Progenitor cell of endocrine pancreas (in vitro differentiated cells): ENCODE measurements at places on chromosomes 5 and 9.
A peak's percentile ranks its signal among the peaks of the same experiment; 100 is the strongest.

DNA sequence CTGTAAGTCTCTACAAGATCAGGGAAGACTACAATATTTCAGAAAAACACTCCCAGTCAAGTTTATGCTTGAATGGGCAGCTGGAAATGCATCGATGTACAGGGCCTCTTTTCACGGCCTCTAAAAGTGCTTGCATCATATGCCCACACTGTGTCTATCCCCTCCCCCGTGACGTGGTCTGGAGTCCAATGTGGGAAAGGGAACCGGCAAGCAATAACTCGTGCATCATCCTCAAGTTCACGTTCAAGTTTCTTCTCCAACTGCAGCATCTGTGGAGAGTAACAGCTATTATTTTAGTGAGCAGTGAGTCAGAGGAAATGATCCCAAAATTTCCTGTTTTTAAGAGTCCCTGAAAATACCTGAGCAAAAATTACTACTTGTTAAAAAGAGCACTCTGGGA lies 22.3 kb downstream of the ATPSCKMT start:
- DNase-seq: no peak
- H3K27me3 ChIP-seq: no peaks in the 10 kb centered on the region
- no peak overlapping the region for H3K4me3 ChIP-seq
- H3K36me3 ChIP-seq: peaks cover 22% of the 10 kb centered on the region

DNA sequence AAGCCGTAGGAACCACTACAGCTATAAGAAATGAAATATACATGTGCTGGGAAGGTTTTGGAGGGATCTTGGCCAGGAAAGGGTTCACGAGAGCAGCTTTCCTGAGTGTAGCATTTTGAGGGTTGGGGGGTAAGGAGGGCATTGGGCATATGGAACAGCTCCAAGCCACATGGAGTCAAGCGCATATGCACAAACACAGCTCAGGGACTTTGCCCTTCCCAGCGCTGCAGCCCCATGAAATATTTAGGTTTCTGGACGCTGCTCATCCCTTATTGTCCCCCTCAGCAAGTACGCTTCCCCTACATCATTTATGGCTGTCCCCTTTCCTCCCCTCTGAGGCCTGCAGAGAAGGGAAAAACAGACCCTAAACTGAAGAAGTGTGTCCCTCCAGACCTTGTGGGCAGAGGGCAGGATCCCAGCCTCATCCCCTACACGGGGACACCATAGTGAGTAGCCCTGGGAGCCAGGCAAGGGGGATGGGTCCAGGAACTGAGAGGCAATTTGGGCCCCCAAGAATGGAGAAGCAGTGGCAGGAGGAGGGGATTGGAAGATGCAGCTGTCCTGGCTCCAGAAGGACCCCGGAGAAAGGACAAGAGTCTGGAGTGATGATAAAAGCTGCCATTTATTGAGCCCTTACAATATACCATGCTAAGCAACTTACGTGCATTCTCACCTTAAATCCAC lies 33.7 kb downstream of the PCDH1 start:
- no peaks in the 10 kb centered on the region for H3K36me3 ChIP-seq
- DNase-seq: no peak
- no peak overlapping the region for H3K4me3 ChIP-seq
- H3K4me1 ChIP-seq: peaks cover 23% of the 10 kb centered on the region
- no peak overlapping the region for H3K27ac ChIP-seq

DNA sequence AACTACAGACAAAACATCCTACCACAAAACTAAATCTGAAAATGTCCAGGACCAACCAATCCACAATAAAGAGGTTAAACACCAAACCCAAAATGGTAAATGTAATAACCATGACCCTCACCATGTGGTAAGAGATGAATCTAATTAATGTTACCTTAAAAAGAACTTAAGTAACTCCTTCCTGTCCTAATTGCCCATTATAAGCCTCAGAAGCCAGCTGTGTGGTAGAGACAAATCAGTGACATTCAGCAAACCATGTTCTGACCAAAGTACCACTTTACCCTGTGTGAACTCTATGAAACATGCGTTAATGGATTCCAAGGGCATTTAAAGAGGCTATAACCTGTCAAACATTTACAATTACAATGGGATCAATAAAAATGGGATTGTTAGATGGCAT lies 25.0 kb downstream of the LPAR1 start:
- H3K27me3 ChIP-seq: peaks cover 8% of the 10 kb centered on the region
- no peak overlapping the region for H3K27ac ChIP-seq
- no peak for DNase-seq
- no peak overlapping the region for H3K4me3 ChIP-seq

DNA sequence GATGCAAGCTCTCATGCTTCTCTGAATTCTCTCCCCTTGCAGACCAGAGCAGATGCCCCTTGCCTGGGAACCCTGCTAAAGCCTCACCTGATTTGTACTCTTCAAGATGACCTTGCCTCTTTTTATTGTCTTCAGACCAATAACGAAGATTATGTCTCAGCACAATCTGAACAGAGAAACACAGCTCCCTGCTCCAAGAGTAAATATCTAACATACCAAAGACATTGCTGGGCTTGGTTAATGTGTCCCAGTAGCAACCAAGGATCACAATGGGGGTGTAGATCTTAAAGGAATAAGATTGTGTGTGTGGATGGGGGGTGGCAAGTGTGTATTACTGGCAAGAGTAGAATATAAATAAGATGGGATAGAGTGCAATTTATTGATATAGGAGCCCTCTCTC lies 67.6 kb upstream of the LHFPL2 start:
- H3K27ac ChIP-seq: no peak overlapping the region
- no peaks in the 10 kb centered on the region for H3K36me3 ChIP-seq
- DNase-seq: no peak
- H3K4me1 ChIP-seq: peaks cover 8% of the 10 kb centered on the region
- no peak overlapping the region for H3K4me3 ChIP-seq

DNA sequence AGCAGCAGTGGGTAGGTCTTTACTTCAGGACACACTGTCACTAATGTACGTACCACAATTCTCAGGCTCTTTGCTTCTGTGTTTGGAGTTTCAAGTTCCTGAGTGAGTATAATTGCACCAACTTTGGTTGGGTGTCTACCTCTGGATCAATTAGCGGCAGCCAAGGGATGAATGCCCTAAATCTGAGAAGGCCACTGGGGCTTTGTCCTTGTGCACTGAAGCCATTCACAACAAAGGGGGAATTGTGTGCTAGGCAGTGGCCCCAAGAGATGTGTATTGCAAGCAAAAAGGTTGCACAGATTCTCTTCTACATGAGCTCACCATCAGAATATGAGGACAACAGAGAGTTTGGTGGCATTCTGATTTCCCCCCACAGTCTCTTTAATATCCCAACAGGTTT lies 3.9 kb upstream of the PHF24 start:
- H3K36me3 ChIP-seq: no peaks in the 10 kb centered on the region
- no peak for DNase-seq
- no peak overlapping the region for H3K4me3 ChIP-seq
- peaks cover 28% of the 10 kb centered on the region for H3K27me3 ChIP-seq

GRCh38 chr5:125005266-125005665 lies 258.8 kb upstream of the ZNF608 start:
- H3K4me1 ChIP-seq: peaks cover 21% of the 10 kb centered on the region

- peaks cover under 1% of the 10 kb centered on the region for H3K36me3 ChIP-seq
- H3K4me3 ChIP-seq: no peak overlapping the region
- H3K27ac ChIP-seq: peak overlapping the region; percentile 3
- H3K27me3 ChIP-seq: no peaks in the 10 kb centered on the region
These were observed 64.7 kb downstream of the UBE2R2 start for GRCh38 chr9:33881635-33882034.

DNA sequence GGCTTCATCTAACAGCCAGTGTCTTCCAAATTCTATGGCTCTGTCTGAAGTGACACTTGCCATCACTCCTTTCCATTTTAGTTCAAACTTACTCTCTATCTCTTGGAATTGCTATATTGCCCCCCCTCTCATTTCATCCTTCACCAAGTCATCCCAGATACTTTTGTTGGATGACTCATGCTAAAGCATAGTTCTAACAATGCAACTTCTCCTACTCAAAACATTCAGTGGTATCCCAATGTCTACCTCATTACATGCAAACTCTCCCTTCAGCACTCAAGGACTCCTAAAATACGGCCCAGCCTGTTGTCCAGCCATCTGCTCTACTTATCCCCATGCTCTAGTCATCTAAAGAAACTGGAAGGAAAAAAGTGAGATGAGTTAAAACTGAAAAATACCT lies 171.6 kb downstream of the RASEF start:
- no peak overlapping the region for H3K4me3 ChIP-seq
- peaks cover 1% of the 10 kb centered on the region for H3K27me3 ChIP-seq
- H3K4me1 ChIP-seq: peaks cover 14% of the 10 kb centered on the region
- H3K36me3 ChIP-seq: no peaks in the 10 kb centered on the region
- H3K27ac ChIP-seq: no peak overlapping the region

GRCh38 chr5:133240425-133241091 lies 188.7 kb downstream of the HSPA4 start:
- H3K4me3 ChIP-seq: no peak overlapping the region
- no peaks in the 10 kb centered on the region for H3K27me3 ChIP-seq
- DNase-seq: no peak
- peaks cover 5% of the 10 kb centered on the region for H3K4me1 ChIP-seq
- no peaks in the 10 kb centered on the region for H3K36me3 ChIP-seq

DNA sequence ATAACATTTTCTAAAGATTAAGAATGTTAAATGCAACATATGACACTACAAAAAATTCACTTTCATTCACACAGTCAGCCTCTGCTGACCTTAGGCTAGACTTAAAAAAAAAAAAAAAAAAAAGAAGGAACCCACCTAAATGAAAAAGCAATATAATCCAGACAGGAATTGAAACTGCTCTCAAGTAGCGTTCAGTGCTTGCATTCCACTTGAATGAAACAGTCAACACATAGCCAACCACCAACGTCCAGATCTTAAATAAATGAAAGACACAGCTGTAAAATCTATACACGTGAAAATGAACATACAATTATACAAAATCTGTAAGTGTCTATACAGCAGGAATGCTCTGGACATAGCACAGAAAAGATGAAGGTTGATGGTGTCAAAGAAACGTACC lies 11.4 kb downstream of the TMEM245 start:
- no peaks in the 10 kb centered on the region for H3K27me3 ChIP-seq
- H3K27ac ChIP-seq: no peak overlapping the region
- H3K4me1 ChIP-seq: peaks cover 38% of the 10 kb centered on the region
- peaks cover 19% of the 10 kb centered on the region for H3K36me3 ChIP-seq
- DNase-seq: no peak
- H3K4me3 ChIP-seq: no peak overlapping the region

- DNase-seq: no peak
- no peak overlapping the region for H3K4me3 ChIP-seq
- peaks cover 6% of the 10 kb centered on the region for H3K36me3 ChIP-seq
- H3K27me3 ChIP-seq: no peaks in the 10 kb centered on the region
These were observed 9.1 kb downstream of the SMIM3 start for GRCh38 chr5:150787656-150788055.

DNA sequence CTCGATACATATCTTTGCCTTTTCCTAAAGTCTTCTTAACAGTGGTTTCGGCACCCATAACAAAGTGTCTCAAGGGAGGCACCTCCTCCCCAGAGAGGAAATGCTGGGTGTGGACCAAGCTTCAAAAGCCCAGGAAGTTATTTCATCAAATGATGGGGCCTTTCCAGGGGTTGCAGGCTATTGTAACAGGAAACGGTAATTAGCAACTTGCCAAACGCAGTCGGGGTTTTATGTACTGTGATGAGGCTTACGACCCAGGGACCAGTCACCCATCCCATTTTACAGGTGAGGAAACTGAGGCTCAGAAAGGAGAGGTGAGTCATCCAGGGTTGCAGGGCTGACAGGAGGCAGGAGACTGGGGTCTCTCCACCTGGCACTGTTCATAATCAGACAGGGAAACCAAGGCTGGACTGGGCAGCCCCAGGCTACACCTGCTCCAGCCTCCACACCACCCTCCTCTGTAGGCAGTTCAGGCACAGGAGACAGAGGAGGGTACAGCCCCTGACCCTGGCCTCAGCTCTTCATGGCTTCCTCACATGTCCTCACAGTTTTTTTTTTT lies 30.0 kb upstream of the SUSD3 start:
- H3K4me1 ChIP-seq: no peaks in the 10 kb centered on the region
- H3K27ac ChIP-seq: no peak overlapping the region
- H3K27me3 ChIP-seq: peaks cover 3% of the 10 kb centered on the region

DNA sequence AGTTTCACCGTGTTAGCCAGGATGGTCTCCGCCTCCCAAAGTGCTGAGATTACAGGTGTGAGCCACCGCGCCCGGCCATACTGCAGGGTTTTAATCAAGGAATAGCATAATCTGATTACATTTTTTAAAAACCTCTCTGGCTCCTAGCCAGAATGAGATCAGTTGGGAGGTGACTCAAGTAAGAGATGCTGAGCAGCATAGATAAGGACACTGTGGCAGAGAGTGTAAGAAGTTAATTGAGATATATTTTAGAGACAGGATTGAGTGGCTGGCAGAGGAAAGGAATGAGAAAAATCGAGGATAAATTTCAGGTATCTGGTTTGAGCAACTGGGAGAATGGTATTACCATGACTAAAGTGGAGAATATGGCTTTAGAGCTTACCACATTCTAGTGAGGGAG lies 7.3 kb upstream of the RIGI start:
- no peak overlapping the region for H3K4me3 ChIP-seq
- no peaks in the 10 kb centered on the region for H3K27me3 ChIP-seq
- no peaks in the 10 kb centered on the region for H3K4me1 ChIP-seq
- DNase-seq: no peak

DNA sequence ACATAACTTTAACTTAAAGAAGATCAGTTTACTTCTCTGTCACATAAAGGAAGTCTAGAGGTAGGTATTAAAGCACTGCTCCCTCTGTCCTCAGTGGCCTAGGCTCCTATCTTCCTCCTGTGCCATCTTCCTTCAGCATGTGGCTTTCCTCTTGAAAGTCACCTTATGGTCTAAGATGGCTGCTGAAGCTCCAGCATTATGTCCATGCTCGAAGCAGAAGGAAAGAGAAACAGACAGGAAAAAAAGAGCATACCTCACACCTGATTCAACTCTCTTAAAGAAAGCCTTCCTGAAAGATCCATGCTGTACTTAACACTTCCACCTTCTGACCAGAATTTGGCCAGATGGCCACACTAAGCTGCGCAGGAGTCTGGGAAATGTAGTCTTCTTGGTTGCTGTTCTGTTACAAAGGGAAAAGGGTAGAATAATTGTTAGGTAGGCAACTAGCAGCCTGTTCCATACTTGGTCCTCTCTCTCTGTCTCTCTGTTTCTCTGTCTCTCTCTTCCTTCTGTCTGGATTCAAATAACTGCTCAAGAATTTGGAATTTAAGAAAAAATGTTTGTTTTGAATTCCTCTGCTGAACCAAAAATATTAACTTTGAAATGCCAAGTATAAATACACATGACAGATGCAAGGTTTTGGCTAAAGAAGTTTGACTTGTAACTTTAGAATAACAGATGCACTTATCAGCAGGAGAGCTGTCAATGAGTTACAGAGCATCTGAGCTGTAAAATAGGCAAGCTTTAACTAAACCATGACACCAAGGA lies 16.0 kb downstream of the TMEM174 start:
- peaks cover 3% of the 10 kb centered on the region for H3K36me3 ChIP-seq
- no peak overlapping the region for H3K4me3 ChIP-seq
- no peak for DNase-seq
- no peak overlapping the region for H3K27ac ChIP-seq
- H3K4me1 ChIP-seq: peaks cover 7% of the 10 kb centered on the region
